ENCODE measurements at places on chromosomes 1 and 21.

DNA sequence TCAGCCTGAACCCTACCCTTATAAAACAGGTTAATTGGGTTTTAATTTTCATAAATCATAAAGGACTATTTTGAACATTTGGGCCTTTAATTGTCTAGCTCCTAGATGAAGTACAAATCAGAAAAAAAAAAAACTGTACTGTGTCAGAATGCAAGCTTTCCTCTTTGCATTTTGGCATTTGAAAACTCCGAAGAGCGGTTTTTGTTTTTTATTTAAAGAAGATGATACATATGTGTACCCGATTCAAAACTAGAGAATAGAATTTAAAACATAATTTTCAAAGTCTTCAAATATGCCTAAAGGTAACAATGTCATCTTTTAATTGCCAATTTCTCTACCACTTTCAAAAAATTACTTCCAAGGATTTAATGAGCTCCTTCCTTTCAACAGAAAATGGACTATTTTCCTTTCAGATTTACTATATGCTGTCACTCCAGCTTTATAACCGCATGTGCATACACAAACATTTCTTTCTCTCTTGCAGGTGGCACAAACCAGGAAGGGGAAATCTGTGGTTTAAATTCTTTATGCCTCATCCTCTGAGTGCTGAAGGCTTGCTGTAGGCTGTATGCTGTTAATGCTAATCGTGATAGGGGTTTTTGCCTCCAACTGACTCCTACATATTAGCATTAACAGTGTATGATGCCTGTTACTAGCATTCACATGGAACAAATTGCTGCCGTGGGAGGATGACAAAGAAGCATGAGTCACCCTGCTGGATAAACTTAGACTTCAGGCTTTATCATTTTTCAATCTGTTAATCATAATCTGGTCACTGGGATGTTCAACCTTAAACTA is 33.7 kb downstream of the MRPL39 start:
- no peak for DNase-seq

- DNase-seq, result no peak
These were observed 149.2 kb upstream of the TMEM51 start for GRCh38 chr1:15004396-15004795.

- no peak for DNase-seq
These were observed 100.9 kb upstream of the BRINP3 start for GRCh38 chr1:190578526-190578925.

DNA sequence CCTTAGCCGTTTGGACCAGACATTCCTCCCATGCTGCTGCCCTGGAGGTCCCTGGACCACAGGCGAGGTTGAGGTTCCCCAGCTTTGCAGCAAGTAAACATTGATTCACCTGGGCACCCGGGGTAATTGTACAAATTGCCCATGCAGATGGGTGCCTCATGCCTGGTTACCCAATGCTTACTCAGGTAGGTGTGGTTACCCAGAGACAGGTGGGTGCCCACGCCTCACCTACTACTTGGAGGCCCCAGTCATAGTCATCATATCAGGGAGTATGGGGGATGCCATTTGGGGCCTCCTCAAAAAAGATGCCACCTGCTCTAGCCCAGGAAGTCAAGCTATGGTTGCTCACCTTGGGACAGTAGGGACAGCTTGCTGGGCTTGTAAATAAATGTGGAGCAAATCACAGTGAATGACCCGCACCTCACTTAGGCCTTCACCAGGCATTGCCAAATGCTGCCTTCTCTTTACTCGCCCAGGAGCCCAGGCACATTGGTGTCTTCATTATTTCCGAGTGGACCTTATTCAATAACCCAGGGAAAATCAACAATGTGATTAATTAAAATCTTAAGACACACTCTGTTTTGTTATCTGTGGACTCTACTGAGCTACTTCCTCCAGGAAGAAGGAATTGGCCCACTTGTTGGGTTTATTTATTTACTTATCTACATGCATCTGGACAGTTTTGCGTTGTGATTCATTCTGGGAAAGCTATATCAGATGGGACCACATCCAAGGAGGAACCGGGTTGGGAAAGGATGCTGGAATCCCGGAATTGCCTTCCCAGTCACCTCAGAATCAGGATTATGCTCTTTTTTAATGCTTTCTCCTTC is 35.6 kb upstream of the GRHL3 start:
- DNase-seq, result no peak

DNA sequence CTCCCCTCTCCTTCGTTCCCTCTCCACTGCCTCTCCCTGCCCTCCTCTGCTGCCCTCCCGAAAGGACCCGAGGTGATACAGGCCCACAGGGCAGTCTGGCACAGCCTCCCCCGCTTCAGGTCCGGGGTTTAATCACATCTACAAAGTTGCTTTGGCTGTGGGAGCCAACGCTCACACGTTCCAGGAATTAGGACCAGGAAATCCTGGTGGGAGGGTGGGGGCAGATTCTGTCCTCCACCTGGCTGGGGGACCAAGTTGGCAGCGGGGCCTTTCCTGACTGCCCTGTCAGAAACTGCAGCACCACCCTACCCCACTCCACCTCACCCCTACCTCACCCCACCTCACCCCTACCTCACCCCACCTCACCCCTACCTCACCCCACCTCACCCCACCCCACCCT is 95.1 kb downstream of the WDR4 start:
- DNase-seq, result no peak

DNA sequence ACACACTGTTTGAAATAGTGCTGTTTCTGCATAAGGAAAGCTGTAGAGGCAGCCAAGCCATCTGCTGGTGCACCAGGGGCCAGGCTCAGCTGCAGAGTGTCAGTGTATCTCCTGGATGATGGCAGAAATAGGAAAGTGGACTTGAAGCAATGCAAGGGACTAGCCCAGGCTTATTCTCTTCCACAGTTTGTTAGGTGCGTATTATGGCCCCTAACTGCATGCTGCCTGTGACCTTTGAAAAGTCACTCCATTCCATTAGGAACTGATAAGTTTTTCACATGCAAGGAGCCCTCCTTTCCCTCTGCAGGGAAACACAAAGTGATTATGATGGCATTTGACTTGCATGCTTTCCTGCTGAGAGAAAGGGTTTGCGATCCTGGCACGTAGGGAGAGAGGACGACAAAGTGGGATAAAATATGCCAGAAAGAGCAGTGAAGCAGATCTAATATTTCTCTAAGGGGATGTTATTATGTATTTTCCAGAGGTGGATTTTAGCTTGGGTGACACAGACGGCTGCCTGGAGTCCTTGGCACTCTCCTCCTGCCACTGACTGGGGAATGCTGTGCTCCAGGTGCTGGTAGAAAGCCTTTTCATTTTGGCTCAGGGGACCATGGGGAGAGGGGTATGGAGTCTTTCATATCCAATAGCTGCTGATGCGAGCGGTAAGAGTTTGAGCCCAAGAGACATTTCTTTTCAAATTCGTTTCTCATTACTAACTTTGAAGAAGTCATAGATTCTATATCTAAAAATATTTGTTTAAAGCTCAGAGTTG is 402.1 kb upstream of the B3GALT2 start:
- no peak for DNase-seq

- no peak for DNase-seq
These were observed 21.3 kb upstream of the GRIK3 start for GRCh38 chr1:37055631-37056030.

GRCh38 chr1:91031081-91031480 is 9.2 kb upstream of the ZNF644 start:
- no peak for DNase-seq

- no peak for DNase-seq
These were observed 67.1 kb downstream of the FAAP20 start for GRCh38 chr1:2127187-2128145.

DNA sequence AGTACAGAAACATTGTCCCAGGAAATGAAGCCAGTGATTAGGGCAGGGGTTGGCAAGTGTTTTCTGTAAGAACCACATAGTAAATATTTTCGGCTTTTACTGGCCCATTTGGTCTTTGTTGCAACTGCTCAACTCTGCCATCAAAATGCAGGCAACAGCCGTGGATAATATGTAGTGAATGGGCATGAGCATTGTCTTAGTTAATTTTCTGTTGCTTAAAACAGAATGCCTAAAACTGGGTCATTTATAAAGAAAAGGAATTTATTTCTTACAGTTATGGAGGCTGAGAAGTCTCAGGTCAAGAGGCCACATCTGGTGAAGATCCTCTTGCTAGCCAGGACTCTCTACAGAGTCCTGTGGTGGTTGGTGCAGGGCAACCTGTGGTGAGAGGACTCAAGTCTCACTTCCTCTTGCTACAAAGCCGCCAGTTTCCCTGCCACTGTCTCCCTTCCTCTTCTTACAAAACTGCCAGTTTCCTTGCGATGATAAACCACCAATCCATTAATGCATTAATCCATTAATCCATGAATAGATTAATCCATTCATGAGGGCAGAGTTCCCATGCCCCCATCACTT is 166.4 kb downstream of the PSMG1 start:
- DNase-seq, result no peak

DNA sequence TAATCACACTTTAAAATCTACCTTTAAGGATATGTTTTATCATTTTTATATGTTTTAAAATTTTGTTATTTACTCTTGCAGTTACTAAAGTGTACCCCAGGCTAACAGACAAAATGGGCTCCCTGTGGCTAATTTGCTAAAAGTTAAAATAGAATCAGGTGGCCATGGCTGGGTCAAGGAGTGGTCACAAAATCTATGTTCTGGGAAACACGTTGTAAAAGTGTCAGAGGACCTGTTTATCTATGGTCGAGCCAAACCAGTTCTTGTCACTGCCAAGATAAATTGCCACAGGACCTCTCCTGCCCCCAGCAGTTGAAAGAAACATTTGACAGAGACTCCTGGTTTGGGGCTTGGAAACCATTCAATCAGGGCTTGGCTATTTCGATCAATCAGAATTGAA is 21.2 kb upstream of the TTLL7 start:
- no peak for DNase-seq

DNA sequence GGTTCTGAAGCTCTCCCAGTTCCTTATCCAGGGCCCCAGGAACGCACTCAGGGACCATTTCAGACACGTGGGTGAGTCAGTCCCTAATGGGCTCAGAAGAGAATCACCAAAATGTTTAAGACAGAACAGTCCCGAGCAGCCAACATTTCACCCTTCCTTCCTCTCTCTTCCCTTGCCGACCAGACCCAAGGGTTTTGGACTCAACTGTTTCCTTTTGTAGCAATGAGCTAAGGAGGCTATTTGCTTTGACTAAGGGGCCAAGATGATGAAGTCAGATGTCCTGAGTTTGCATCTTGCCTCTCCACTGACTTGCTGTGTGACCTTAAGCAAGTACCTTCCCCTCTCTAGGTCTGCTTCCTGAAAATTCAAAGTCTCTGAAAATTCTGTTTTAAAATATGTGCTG is 472.3 kb upstream of the VAMP3 start:
- DNase-seq, result no peak

DNA sequence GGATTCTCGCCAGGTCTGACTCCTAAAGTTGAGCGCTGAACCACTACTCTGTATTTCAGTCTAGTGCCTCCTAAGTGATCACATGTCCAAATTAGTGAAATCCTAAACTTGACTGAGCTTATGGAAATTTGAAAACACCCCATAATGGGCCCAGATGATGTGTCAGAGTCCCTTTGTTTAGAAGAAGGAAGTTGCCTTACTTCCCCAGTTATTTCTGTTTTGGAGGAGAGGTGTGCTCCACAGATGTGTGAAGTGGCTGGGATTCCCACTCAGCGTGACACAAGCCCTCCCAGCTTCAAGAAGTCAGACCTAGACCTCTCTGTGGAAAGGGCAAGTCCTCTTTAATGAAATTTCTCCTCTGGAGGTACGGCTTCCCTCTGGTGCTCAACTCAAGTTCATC is 188.8 kb downstream of the TTLL7 start:
- DNase-seq, result no peak

- no peak for DNase-seq
These were observed 44.0 kb downstream of the OR10J1 start for GRCh38 chr1:159483501-159483900.

DNA sequence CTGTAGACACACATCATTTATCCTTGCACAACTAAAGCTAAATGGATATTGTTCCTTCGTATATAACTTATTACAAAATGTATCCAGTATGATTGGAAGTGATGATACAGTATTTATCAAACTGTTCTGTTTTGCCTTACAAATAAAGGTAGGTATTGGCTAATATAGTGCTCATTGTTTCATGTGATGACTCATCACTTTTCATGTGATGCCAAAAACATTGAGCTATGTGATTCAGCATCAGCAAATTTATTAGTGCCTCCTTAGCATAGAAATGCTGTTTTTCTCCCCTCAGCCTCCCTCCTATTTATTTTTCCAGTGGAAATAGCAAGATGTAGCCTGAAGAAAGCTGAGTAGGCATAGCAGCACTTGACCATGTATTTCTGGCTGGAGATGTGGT is 228.6 kb upstream of the LYPLAL1 start:
- no peak for DNase-seq

DNA sequence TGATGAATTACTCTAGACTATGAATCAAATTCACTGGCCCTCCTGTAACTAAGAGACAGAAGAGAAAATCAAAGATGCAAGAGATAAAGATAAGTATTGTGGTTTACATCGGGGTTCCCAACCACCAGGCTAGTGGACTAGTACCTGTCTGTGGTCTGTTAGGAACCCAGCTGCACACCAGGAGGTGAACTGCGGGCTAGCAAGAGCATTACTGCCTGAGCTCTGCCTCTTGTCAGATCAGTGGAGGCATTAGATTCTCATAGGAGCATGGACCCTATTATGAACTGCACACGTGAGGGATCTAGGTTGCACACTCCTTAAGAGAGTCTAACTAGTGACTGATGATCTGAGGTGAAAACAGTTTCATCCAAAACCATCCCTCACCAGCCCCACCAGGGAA is 58.9 kb upstream of the DUSP10 start:
- no peak for DNase-seq

DNA sequence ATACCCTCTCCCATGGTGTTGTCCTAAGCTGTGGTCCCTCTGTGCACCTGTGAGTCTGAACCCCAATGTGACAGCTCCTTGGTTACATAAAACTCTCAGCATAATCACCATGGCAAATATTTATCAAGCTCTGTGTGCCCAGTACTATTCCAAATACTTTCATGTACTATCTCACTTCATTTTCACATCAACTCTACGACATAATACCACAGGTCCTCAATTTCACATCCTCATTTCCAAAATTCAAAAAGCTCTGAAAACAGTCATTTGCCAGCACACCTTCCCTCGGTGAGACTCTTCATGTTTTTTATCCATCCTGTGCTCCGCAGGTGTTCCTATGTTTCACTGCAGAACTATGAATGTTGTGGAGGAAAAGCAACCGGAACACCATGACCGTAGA is 12.4 kb upstream of the CREG1 start:
- DNase-seq, result no peak
